NCI-H524 (cell line): ENCODE measurements at places on chromosomes 16 and 17.

DNA sequence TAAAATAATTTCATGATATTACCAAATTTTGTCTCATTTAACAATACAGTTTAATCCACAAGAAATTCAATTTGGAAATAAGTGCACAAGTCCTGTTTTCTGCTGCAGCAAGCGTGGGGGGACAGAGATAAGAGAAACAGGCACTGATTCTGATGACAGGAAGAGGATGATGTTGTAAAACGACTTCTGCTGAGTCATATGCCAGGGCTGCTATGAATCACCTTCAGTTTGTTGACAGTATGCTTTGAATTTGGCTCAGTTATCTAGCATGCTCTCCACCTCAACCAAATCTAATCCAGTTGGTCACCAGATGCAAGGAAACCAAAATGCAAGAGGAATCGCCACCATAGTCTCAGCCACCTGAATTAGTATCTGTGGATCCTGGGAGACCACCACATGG is 244.1 kb upstream of the MON1B start:
- DNase-seq: no peak

DNA sequence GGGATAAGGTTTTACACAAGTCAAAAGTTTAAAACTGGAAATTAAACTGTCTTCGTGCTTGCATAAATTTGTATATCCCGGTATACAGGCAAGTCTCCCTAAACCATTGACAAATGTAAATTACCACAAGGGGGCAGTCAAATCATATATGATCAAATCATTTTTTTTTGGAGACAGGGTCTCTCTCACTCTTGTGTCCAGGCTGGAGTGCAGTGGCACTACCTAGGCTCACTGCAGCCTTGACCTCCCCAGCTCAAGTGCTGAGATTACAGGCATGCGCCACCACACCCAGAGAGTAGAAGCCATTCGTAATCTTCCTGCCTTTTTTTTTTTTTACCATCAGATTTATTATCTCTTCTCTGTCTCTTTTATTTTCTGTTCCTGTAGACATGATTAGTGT is 18.5 kb downstream of the TOP2A start:
- DNase-seq: no peak

- no peak for DNase-seq
Measured at GRCh38 chr17:69539781-69540319, 125.4 kb downstream of the MAP2K6 start.

DNA sequence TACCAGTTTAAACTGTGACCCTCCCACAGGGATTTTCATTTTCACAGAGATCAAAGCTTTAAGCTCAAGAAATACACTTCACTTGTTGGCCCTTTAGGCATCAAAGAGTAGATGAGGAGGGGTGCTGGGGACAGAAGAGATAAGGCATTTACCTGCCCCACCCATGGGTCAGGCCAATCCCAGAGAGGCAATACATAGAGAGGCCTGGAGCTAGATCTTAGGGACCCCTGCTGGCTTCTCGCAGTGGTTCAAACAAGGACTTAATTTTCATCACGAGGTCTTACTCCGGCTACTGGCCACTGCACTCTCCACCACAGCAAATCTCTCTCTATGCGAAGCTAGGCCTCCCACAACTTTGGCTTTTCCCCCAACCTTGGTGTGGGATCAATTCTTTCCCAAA is 46.6 kb downstream of the NOG start:
- no peak for DNase-seq

DNA sequence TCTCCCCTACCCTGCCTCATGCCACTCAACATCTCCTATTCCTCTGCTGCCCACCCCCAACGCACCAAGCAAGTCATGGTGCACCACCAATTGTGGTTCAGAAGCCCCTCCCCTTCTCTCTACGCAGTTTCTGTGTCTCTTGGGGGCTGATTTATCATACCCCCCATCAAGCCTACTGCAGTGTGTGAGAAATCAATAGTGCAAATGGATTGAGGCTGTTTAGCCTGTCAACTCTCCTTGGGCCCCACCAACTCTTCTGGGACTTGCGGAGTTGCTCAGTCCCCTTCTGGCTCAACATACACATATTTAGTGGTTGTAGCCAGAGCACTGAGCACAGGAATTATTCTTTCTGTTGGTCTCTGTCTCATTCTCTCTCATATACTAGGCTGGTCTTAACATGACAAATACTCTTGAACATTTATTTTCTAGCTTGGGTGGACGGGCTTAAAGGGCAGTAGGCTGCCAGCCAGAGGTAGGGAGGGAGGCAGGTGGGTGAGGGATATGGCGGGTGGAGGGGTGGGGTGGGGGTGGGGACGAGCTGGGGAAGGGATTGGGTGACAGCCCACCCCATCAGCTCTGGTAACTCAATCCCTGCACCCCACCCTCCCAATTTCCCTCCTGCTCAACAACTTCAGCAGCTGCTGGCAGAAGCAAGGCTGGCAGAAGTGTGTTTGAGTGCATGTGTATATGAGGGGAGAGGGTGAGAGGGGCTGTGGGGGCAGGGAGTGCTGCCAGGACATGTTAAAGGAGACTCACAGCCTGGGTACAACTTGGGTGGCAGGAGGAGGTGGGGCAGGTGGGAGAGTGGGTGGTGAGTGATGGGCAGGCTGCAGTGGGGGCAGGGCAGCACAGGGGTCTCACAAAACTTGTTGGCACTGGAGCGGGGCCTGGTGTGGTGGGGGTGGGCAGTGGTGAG is 4.9 kb downstream of the RARA start:
- peak; percentile 96 for DNase-seq
